ENCODE measurements at places on chromosomes 3 and 15.

DNA sequence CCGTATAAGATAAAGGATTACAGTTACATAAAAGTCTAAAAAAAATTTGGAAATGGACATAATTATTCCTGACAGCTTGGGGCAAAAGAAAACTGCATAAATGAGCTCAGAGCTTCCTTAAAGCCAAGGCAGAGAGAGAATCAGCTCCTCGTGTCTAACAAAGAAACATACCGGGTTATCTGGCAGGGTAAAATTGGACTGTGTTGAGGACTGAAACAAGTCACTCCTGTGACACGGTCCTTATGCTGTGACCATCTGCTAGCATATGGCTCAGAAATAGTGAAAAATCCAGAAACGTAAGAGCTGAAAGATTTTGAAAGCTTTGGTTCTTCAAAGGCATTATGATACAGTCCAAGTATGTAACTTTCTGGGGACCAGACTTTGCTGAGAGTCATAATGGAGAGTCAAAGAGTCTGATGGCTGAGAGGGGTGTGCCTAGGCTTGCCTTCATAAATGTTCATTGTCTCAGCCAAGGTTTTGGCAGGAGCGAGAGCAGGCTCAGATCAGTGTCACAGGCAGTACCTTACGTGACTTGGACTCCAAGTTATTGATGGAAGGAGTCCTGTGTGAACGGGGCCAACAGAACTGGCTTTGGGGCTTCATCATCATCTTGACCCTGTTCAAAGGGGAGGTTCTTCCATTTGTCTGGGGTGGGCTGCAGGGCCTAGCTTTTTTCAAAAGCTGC lies 12.5 kb downstream of the MAP6D1 start:
- DNase-seq = no peak

DNA sequence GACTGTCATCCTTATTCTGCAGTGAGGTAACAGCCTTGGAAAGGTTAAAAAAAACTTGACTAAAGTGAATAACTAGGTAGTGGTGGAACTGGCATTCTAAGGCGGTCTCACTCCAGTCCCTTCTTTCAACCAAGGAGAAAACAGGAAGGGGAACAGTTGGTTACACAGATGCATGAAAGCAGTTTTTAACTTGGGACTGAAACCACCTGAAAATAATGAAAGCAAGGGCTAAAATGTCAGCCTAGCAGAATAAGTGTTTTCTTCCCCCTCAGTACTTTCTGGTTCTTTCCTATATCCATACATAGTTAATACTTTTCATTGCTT lies 748 bp upstream of the AVEN start:
- DNase-seq = no peak

GRCh38 chr3:170424879-170425278 lies 6.2 kb downstream of the CLDN11 start:
- DNase-seq = no peak

DNA sequence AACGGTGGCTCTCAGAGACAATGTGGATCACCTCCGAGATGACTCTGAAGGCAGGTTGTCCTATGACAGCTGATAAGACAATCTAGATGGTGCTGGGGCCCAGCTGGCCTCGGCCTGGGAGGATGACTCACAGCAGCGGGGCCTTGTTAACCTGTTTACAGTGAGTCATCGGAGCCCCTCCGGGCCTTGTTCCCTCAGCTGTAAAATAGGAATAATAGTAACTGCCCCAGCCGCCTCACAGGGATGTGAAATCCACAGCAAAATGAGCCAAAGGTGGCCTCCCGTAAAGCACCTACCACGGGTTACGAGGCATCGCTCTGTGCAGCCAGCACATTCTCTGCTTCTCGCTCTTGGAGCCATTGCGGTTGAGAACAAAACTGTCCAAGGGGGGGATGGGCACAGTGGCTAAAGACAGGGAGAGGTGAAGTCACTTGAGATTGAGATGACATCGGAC lies 88.6 kb upstream of the RASGRF1 start:
- no peak for DNase-seq

- DNase-seq = no peak
Measured at GRCh38 chr3:166123576-166123975, 286.4 kb upstream of the BCHE start.

GRCh38 chr3:111954228-111954990 lies 24.4 kb upstream of the ABHD10 start:
- DNase-seq = no peak

- no peak for DNase-seq
Measured at GRCh38 chr3:130395331-130395730, 49.9 kb downstream of the COL6A5 start.

- no peak for DNase-seq
Measured at GRCh38 chr15:56207711-56208110, 36.0 kb downstream of the RFX7 start.

DNA sequence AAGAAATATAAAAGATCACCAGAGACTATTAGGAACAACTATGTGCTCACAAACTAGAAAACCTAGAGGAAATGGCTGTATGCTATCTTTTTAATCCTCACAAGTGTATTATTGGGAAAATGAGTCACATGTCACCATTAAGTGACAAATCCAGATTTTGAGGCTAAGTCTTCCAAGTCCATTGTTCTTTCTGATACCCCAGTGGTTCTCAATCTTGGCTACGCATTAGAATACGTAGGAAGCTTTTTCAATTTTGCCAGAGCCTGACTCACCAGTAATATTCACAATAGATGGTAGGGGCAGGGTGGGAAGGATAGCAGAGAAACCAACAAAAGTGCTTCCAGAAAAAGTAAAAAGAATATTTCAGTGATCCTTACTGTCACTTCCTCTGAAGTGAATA lies 117.0 kb downstream of the FILIP1L start:
- DNase-seq = no peak

DNA sequence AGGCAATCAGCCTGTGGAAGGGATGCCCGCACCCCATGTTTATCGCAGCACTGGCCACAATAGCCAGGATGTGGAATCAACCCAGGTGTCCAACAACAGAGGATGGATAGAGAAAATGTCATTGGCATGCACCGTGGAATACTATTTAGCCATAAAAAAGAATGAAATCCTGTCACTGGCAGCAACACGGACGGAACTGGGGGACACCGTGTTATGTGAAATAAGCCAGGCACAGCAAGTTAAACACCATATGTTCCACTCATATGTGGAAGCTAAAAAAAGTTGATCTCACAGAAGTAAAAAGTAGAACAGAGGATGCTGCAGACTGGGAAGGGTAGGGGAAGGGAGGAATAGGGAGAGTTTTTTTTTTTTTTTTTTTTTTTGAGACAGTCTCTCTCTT lies 15.6 kb downstream of the MELTF start:
- DNase-seq = no peak

GRCh38 chr15:74365598-74366445 lies 1.6 kb downstream of the CYP11A1 start:
- no peak for DNase-seq

DNA sequence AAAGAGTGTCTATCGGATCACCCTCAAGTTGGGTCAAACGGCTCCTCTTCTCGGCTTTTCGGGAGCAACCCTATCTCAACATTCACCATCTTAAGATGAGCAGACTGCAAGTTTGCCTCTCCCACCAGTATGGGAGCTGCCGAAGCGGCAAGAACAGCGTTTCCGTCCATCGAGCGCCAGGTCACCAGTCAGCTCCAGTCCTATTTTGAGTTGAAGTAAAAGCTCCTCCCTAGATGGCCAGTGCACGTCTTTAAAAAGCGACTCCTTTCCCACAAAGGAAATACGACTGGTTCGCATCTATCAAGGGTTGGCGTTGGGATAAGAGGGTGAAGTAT lies 369 bp upstream of the U2SURP start:
- DNase-seq = no peak

DNA sequence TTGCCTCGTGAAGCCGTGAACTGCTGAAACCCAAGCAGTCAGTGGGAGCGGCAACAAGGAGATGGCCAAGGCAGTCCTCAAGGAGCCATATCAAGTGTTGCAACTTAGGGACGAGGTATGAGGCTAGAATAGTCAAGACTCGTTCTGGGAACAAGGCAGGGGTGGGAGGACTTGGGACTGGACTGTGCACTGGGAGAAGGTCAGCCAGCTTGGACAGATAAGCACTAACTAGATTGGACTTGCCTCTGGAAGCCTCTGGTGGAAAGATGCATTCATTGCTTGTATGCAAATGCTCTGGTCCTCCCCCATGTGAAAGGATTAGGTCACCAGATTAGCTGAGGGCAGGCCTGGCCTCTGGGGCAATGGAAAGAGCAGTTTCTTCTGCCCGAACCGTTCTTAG lies 123.3 kb upstream of the CTNNB1 start:
- no peak for DNase-seq

- no peak for DNase-seq
Measured at GRCh38 chr15:93162560-93162959, 73.5 kb upstream of the RGMA start.

DNA sequence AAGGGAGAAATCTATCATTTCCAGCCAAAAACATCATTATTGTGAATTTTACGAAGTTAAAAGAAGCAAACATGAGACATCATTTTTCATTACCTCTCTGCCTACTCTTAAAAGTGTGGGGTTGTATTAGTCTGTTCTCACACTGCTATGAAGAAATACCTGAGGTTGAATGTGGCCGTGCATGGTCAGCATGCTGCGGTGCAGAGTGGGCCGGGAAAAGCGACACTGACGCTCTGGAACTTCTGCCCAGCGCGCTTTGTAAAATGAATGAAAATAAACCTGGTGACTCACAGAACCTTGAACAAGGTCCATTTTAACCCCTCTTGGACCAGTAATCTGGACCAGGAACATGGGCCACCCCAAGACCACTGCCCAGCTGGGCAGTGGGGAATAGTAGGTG lies 31.0 kb upstream of the DNAJC13 start:
- DNase-seq = no peak

- no peak for DNase-seq
Measured at GRCh38 chr3:29004885-29005599, 275.8 kb upstream of the RBMS3 start.

DNA sequence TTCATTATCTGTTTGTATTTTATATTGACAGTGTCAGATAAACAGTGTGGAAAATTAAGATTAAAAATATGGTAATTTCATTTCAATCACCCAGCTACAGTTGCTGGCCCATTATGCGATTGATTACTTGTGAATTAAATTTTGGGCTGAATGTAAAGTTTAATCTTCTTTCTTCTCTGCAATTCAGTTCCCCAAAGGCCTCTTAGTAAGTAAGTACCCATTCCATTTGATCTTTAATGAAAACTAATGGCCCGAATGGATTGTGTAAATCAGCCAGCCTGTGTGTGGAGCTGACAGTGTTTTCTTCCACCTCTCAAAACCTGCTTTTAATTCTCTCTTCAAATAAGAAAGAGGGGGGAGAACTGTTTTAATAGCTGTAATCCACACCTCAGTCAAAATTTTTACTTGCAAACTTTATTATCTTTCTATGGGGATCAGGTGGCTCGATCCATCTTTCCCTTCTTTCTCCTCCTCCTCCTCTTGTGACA lies 307.1 kb downstream of the IL20RB start:
- no peak for DNase-seq

- DNase-seq = no peak
Measured at GRCh38 chr15:92082006-92082843, 228.7 kb downstream of the SLCO3A1 start.

- DNase-seq = no peak
Measured at GRCh38 chr3:81916890-81917289, 155.4 kb upstream of the GBE1 start.

GRCh38 chr15:42772901-42773300 lies 36.0 kb upstream of the CDAN1 start:
- no peak for DNase-seq

DNA sequence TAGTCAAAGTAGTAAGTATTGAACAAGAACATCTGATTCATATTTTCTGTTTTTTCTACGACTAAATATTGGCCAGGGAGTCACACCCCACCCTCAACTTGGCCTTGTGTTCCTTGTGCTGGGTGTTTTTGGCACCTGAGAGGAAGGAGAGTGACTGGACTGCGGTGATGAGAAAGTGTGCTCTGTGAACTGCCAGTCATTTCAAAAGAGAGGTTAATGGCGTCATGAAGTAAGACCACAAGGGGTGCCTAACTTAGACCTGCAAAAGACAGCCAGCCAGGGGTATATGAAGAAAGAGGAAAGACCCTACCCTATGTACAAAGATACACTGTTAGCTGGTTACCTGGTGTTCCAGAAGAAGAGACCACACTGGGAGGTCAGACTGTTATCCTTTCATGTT lies 58.4 kb upstream of the COL8A1 start:
- no peak for DNase-seq

DNA sequence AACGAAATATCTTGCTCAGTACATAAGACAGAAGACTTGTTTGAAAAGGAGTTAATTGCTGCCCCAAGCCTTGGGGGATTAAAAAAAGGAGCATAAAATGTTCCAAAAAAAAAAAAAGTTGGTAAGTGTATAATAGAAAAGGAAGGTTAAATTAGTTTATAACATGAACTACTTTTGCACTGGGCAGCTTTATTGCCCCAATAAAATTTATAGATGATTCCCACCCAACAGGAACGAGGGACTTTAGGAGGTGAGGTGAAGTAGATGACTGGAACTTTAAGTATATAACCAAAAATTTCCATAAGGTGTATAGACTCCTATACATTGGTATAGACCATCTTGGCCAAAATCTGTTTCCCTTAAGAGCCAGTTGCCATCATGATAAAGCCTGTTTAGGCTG lies 14.8 kb downstream of the PPP2R3A start:
- no peak for DNase-seq

DNA sequence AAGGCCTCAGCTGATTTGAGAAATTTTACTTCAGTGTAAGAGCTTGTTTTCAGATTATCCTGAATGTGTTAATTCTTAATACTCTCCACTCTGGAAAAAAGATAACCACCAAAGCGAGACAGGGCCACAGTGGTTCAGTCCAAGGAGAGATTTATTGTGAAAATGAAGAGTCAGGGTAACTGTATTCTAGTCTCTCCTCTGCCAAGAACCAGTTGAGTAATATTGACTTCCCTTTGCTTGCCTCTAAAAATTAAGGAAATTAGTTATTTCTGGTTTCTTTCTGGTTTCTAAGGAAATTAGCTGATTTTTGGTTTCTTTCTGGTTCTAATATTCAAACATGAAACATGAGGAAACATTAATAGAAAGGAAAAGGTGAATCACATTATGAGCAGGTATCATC lies 34.9 kb downstream of the PPP1R2 start:
- DNase-seq = no peak

GRCh38 chr3:119950666-119951325 lies 143.5 kb downstream of the GSK3B start:
- no peak for DNase-seq

DNA sequence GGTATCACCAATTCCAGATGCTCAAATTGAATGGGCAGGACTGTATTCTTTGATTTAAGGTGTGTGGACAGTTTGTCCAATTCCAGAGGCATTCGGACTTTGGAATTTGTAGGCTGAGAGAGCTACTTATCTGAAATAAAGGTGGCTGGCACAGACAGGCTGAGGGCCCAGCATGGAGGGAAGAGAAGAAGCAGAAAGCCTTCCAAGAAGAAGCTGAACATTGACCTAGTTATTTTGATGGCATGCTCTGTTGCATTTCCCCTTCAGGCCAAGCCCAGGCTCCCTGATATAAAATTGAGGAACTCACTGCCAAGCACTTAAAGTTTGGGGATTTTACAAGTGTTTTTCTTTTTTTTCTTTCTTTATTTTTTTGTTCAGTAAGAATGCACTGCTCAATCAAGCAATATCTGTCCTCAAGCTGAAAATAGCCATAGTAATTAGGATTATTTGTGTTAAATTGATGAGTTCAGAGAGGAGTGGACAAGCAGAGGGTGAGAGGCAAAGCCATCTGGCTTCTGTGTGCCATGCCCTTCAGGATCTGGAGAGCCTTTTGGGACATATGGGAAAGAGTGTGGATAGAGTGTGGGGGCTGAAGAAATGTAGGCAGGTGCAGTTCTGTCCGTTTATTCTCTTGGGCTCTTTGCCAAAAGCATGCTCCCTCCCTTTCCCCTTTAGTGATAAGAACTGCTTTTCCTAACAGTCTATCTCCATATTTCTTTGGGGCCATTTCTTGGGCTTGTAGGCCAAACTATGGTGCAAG lies 148.9 kb downstream of the OXSM start:
- DNase-seq = no peak

GRCh38 chr3:23129117-23129516 lies 74.0 kb upstream of the UBE2E2 start:
- no peak for DNase-seq

Measured in memory B cell (primary cell).